ENCODE measurements at places on chromosomes 3 and 15.

GRCh38 chr3:780505-780904 lies 312.3 kb upstream of the CNTN6 start:
- DNase-seq: no peak

DNA sequence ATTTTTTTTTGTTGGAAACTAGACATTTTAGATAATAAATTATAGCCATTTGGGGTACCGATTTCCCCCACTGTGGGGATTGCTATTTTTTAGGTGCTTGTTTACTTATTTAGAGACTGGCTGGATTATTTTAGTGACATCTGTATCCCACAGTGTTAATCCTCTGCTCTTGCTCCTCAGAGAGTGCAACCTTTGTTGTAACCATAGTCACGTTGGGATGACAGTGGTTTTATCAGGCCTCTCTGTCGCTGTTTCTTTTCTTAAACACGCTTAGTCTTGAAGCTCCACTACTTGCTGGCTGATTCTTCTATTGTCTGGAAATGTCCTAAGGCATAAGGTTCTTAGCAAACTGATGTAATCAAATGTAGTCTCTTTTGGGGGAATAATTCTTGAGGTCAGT lies 451.6 kb upstream of the SEMA6D start:
- DNase-seq: no peak

DNA sequence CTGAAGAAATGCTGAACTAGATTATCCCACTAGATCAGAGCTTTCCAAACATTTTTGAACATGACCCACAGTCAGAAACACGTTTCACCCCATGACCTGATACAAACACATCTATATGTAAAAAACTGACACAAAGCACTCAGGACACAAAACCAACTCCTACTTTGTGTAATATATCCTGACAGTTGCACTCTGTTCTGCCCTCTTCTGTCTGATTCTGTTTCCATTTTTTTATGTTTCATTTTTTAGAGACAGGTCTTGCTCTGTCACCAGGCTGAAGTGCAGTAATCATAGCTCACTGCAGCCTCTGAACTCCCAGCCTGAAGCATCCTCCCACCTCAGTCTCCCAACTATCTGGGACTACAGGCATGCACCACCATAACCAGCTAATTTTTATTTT lies 15.8 kb upstream of the RFTN1 start:
- no peak for DNase-seq

- no peak for DNase-seq
Measured at GRCh38 chr3:40382617-40382979, 4.4 kb upstream of the ENTPD3 start.

DNA sequence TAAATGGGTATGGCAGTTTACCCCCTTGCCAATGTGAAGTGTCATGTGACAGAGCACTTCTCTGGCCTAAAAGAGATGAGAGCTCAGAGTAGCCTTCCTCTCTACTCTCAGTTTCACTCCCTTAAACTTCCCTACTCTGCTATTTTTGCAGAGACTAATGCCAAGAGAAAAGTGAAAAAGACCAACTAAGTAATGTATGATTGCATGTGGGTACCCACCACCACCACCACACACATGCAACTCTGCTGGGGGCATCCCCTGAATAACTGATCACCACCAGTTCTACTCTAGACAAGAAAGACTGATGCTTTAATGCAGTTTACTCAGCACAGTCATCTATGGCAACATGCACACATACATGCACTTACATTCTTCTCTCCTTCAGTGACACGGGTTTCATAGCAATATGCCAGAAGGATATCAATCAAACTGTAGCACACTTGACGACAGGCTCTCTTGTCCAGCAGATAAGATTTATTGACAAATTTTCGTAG lies 31.3 kb downstream of the SHQ1 start:
- no peak for DNase-seq

- peak; percentile 13 for DNase-seq
Measured at GRCh38 chr15:95996494-95996893, 334.0 kb upstream of the NR2F2 start.

DNA sequence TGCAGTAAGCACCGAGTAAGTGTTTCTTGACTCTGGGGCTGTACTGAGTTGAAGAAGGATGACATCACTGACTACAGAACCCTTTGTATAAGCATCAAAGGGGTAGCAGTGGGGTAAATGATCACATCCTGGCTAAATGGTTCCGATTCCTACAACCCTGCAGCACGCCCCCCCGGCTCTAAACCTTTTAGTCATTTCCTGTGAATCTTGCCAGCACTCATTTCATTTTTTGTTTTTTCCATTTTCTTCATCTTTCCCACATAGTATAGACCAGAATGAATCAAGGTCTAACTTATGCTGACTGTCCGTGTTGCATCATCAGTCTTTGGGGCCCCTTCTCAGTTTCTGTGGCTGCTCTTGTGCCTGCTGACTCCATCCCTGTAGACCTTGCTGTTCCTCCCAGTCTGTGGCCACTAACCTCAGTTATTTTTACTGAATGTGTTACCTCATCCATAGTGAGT lies 383.1 kb upstream of the TPRG1 start:
- DNase-seq: peak; percentile 68

- DNase-seq: no peak
Measured at GRCh38 chr15:33834892-33835743, 133.2 kb upstream of the CHRM5 start.

- no peak for DNase-seq
Measured at GRCh38 chr3:175065497-175065896, 206.4 kb downstream of the NAALADL2 start.

DNA sequence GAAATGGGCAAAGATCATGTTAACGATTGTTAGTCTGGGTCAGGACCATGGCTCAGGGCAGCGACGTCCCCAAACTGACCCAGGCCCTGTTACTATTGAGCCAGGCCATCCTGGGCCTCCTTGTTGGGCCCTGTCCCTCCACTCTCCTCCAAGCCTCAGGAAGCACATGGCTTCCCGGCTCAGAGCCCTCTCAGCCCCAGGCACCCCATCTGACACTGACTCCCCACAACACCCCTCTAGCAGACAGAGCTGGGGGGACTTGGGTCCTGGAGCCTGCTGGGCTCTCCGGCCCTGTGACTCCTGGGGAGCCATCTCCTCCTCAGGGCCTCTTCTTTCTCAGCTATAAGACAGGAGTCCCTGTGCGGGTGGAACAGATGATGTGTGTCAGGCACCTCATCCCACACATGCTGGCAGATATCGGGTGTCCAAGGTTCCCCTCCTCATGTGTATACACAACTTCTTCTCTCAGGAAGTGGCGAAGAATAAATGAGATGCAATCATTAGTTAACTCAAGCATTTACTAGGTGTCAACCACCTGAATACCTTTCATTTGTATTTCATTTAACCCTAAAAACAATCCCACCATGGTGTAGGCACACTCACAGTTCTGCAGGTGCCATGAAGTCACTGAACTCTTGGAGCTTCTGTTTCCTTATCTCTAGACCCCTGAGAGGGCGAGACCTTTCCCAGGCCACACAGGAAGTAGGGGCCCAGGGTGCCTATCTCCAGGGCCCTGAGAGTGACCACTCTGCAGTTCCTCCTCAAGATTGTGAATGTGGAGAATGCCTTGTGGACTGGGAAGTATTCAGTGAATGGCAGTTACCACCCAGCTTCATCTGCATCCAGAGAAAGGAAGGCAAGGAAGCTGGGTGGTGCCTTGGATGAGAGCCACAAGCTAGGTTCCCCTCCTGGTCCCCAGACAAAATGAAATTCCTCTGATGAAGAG lies 282.5 kb upstream of the TLE3 start:
- DNase-seq: no peak

GRCh38 chr15:39493424-39494067 lies 87.3 kb upstream of the THBS1 start:
- no peak for DNase-seq

- DNase-seq: no peak
Measured at GRCh38 chr3:104032283-104032682, 1334.4 kb upstream of the ALCAM start.

DNA sequence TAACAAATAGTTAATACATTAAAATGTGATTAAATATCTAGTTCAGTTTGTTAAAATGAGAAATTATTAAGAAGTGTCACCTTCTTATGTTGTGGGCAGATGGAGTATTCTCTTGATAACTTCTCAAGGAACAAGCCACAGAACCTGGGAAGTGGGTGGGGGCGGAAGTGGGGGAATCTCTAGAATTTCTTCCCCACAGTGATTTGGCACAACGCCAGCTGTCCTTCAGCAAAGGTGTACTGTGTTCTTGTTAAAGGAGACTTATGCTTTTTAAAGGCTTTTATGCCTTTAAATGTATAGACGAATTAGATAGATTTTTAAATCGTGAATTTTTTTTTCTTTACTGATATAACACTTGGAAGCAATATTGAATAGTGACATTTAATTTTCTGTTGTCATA lies 42.4 kb downstream of the SEC22A start:
- DNase-seq: no peak

DNA sequence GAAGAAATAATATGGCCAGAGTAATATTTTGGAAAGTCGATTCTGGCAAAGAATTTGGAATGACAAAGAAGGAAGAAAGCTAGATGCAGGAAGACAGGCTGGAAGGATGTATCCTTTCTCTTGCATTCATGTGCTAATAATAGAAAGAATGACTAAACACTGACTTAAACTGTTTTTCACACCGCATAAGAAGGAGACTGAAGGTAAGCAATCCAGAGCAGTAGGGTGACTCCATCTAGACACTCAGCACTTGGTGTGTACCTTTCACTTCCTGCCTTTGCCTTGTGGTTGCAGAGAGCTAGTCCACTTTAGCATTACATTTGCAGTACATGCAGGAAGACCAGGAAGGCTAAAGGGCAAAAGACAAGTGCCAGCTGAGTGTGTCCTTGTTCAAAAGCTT lies 234.6 kb downstream of the RBMS3 start:
- peak; percentile 14 for DNase-seq

DNA sequence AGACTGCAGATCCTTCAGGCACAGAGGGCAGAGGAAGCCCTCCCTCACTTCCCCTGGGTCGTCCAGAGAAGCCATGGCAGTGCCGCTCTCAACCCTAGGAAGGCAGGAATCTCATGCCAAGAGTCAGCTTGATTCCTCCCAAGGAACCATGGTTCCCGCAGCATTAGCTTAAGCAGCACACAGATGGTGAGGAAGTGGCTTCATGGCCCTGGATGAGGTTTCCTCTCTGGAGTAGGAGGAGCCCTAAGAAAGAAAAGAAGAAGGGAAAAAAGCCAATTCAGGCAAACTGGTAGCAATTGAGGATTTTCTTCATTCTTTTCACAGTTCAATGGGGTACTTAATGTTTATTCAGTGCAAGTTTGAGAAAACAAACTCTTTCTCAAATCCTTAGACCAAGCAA lies 2.9 kb downstream of the RBSN start:
- DNase-seq: no peak

GRCh38 chr3:184145111-184145524 lies 10.0 kb downstream of the EIF2B5 start:
- peak; percentile 47 for DNase-seq

DNA sequence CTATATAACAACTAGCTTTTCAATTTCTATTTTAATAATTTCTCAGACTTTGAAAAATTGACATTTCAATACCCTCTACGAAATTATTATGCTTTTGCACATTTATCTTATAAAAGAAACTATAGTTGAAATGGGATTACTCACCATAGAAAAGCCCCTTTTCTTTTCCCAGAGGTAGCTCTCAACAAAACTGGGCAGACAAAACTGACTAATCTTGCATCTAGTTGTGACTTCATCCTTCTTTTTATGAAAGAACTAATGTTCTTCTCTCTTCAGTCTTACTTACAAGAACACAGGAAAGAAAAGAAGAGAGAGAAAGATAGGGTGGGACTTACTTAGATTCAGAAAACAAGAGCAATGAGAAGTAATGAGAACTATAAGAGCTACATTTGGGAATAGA lies 61.0 kb downstream of the GPR160 start:
- no peak for DNase-seq

DNA sequence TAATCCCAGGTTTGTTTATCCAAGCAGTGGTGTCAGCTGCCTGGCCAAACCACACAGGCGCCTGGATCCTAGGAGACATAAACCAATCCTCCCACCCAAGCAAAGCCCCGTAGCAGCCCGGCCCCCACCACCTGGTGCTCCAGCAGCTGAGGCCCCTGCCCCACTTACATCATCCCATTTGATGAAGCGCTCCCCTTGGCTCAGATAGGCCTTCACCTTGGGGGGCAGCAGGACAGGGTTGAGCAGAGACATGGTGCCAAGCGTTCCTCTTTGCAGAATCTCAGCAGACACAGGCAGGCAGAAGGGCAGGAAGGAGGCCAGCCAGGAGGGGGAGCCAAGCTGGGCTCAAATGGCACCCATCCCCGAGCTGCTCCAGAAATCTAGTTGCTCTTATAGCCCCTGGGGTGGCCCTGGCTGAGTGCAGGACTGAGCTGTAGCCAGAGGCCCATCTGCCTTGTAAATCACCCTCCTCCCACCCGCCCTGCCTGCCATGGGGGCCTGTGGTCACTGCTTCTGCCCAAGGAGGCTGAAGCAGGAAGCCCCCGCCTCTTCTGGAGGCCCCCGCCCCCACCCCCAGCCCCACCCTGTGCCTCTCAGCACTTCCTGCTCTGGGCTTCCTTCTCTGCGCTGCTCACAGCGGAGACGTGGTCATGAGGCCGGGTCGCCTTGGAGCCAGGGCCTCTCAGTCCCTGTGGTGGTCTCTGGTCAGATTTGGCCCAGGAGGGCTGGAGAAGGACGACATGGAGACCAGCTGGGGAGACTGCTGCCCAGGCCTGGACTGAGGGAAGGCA lies at the start of gene PLCB2:
TSS of gene PLCB2 (minus strand) at position 515 of the 791 bp plus-strand sequence. CDS start at position 252, 263 bp downstream.
- peak; percentile 75 for DNase-seq

DNA sequence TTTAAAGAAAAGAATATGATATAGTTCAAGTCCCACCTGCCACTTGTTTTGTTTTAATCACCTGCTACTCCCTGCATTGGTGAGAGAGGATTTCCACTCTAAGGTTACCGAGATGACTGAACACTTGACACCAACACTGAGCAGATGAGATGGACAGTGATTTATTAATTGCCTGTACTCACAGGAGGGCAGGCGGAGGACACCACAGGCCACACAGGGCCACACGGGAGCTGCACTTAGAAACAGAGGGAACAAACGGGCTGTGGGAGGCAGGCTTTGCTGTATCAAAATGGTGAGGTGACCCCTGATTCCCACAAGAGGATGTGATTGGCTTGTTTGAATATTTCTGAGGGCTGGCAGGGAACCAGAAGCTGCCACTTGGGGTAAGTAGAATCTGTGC lies 10.8 kb downstream of the MINAR1 start:
- no peak for DNase-seq

GRCh38 chr15:42348083-42348482 lies 11.2 kb upstream of the CAPN3 start:
- DNase-seq: no peak

GRCh38 chr3:131474115-131474514 lies 28.7 kb downstream of the MRPL3 start:
- no peak for DNase-seq

- no peak for DNase-seq
Measured at GRCh38 chr3:30331519-30331918, 274.9 kb upstream of the TGFBR2 start.

DNA sequence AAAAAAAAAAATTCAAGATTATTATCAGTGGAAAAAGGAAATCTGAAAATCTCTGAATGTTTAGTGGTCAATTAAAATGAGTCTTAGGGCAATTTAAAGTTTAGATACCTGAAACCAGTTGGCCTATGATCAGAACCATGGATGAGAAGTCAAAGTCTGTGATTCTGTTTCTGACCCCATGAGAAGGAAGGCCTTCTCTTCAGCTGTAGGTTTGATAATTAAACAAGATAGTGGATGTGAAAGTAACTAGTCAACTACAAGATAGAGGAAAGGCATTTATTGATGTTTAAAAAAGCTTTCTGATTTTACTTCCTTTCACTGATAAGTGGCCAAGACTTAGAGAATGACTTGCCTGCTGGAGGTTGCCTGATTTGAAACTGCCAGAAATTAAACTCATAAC lies 8.7 kb downstream of the PLS1 start:
- DNase-seq: no peak

Measured in urothelium cell line (cell line).